ENCODE measurements at places on chromosomes 7 and 10.

DNA sequence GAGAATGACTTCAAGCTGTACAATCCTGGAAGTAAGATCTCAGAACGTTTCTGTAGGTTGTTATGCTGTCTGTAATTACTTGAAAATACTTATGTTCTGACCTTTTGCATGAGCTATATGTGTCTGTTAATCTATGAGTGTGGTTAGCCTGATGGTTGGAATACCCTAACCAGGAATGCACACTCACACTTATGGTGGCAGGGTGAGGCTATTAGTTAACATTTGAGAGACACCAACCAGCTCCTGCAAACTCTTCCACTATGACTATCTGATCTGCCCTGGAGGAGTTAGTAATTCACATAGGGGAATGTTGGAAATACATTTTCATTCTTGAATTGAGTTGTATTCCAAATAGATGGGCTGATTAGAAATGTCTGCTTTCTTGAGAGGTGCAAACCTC is 450.3 kb downstream of the INHBA start:
- no peak for DNase-seq
- peaks cover 22% of the 10 kb centered on the region for H3K4me1 ChIP-seq
- H3K4me3 ChIP-seq: no peak overlapping the region
- no peaks in the 10 kb centered on the region for H3K27me3 ChIP-seq
- H3K27ac ChIP-seq: no peak overlapping the region

DNA sequence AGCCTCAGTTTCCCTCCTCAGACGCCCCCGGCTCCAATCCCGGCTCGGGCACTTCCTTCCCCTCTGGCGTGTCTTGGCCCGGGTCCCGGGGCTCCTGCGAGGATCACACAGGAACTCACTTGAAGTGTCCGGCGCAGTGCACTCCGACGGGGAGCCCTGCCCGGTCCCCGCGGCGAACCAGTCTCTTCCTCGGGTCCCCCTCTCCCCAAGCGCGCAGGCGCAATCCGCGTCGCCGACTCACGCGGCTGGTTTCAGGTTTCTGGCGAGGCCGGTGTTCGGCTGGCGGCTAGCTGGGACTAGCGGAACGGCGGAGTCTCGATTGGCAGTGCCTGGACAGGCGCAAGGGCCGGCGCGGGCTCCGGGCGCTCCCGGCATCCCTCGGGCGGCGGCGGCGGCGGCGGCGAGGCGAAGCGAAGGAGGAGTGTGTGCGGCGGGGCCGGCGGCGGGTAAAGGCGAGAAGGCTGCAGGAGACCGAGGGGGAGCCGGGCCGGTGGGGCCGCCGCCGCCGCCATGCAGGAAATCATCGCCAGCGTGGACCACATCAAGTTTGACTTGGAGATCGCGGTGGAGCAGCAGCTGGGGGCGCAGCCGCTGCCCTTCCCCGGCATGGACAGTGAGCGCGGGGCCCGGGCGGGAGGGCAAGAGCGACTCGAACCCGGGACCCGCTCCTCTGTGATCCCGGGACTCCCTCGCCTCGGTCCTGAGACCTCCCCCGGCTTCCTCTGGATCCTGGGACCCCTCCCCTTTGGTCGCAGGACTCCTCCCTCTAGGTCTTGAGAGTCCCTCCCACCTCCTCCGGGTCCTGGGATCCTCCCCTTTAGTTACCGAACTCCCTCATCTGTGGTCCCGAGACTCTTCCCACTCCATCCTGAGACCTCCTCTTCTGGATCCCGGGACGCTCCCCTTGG is at the start of the genes CPSF4 and PTCD1:
Gene CPSF4, plus strand, starts transcription at position 371 of the 908 bp plus-strand sequence. Its CDS starts 140 bp downstream, at position 511.
Gene PTCD1, minus strand, starts transcription at position 226 of the 908 bp plus-strand sequence. CDS start 3,556 bp downstream, outside the sequence.
- H3K36me3 ChIP-seq: peaks cover 43% of the 10 kb centered on the region
- peak within 1 kb of the TSS; percentile 26 for H3K27ac ChIP-seq
- H3K4me1 ChIP-seq: peaks cover 13% of the 10 kb centered on the region
- peak within 1 kb of the TSS; percentile 77 for H3K4me3 ChIP-seq
- DNase-seq: peak; percentile 86
- no peaks in the 10 kb centered on the region for H3K27me3 ChIP-seq

DNA sequence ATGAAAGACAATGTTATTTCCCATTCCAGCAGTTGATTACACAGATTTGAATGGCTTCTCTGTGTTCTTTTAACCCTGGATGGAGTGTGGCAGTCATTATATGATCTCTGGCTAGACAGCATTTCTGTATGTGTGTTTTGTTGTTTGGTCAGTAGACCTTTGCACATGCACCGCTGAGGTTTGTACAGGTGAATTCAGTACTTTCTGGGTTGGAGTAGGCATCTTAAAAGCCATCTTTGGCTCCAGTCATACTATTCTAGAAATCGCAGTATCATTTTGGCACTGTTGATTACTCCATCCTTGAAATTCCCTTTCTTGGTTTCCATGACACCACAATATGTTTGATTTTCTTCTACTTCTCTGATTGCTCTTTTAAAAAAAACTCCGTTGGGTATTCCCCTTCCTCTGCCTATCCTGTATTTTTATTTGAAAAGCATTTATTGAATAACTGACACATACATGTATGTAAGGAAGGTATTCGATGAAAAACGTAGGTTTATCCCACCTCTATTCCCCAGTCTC is 29.9 kb downstream of the TAS2R41 start:
- H3K36me3 ChIP-seq: no peaks in the 10 kb centered on the region
- H3K4me1 ChIP-seq: peaks cover 1% of the 10 kb centered on the region
- H3K4me3 ChIP-seq: no peak overlapping the region
- no peaks in the 10 kb centered on the region for H3K27me3 ChIP-seq

DNA sequence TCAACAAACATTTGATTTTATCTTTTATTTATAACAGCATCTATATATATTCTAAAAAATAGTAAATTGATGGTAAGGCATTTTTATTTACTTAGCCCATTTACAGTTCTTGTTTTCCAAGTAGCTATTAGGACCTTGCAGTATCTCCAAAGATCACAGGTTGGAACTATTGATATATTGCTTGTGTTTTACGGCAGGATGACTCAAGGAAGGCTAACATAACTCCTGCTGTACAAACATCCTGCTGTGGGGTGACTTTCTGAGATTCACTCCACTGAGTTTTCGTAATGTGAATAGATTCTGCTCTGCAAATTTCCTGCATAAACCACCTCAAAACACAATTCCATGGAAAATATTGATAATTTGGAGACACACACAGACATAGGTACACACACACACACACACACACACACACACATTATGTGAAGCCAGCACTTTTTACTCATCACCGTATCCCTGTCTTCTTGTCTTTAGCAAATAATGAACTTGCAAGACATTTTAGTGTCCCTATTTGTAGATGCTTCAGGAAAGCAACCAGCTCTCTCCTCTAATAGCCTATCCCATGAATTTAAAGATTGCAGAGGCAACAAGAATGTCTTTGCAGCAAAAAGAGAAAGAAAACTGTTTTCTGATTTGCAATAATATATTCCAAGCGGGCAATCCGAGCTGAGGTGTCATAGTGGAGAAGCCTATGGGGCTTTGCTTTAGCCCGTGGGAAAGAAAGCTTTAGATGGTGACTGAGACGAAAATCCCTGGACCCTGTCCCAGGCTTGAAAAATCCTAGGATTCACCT is 722 bp downstream of the AGR2 start:
- no peak for DNase-seq
- no peaks in the 10 kb centered on the region for H3K27me3 ChIP-seq
- H3K4me3 ChIP-seq: no peak overlapping the region
- no peaks in the 10 kb centered on the region for H3K4me1 ChIP-seq

GRCh38 chr7:50368366-50368765 is 63.9 kb downstream of the IKZF1 start:
- H3K4me1 ChIP-seq: no peaks in the 10 kb centered on the region
- no peaks in the 10 kb centered on the region for H3K36me3 ChIP-seq
- no peak overlapping the region for H3K4me3 ChIP-seq

- H3K4me1 ChIP-seq: peaks cover 29% of the 10 kb centered on the region
- DNase-seq: no peak
- no peak overlapping the region for H3K27ac ChIP-seq
- no peaks in the 10 kb centered on the region for H3K27me3 ChIP-seq
These were observed 3.7 kb downstream of the SAMD8 start for GRCh38 chr10:75115137-75115536.

DNA sequence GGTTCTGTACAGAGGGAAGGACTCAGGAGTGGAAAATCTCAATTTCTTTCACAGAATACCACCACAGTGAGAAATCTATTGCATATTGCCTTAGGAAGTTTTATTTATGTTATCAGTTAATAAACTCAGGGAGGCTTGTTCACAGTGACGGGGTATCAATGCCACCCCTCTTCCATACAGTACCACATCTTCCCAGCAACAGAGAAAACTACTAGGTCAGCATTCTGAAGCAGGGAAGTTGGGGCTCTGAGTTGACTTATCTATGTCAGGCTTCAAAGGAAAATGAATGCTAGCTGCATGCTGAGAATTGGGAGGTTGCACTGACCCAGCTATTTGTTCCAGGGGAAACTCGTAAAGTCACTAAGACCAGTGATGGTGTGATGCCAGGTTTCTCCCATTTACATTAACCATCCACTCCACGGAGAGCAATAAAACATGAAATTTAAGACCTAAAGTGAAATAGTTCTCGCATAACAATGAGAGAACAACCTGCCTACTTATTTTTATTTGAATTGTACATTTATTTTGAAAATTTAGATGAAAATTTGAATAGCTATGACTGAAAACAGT is 266.7 kb downstream of the RNLS start:
- no peaks in the 10 kb centered on the region for H3K36me3 ChIP-seq
- no peak overlapping the region for H3K27ac ChIP-seq
- no peak overlapping the region for H3K4me3 ChIP-seq

DNA sequence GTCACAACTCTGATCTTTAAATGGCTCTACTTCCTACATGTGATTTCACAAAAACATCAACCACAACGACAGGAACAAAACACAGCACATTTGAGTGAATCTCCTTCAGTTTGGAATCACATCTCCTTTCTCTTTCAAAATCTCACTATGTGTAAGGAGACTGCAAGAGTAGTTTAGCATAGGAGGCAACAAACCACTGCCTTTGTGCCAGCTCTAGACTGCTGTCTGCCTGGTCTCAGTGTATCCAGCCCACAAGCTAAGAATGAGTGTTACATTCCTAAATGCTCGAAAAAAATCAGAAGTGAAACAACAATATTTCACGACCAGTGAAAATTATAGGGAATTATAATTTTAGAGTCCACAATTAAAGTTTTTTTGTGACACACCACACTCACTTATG is 217.0 kb upstream of the STEAP4 start:
- H3K4me1 ChIP-seq: no peaks in the 10 kb centered on the region
- no peaks in the 10 kb centered on the region for H3K27me3 ChIP-seq
- no peak overlapping the region for H3K27ac ChIP-seq
- no peak overlapping the region for H3K4me3 ChIP-seq
- no peaks in the 10 kb centered on the region for H3K36me3 ChIP-seq

GRCh38 chr10:78811174-78811573 is 257.6 kb upstream of the ZMIZ1 start:
- no peak overlapping the region for H3K27ac ChIP-seq
- H3K27me3 ChIP-seq: no peaks in the 10 kb centered on the region
- no peak for DNase-seq
- H3K4me1 ChIP-seq: peaks cover 24% of the 10 kb centered on the region

- no peak overlapping the region for H3K4me3 ChIP-seq
- H3K27me3 ChIP-seq: peaks cover 17% of the 10 kb centered on the region
- no peaks in the 10 kb centered on the region for H3K36me3 ChIP-seq
- no peaks in the 10 kb centered on the region for H3K4me1 ChIP-seq
- DNase-seq: no peak
- H3K27ac ChIP-seq: no peak overlapping the region
These were observed 9.7 kb downstream of the TDRD1 start for GRCh38 chr10:114188900-114189299.

GRCh38 chr7:90613088-90613498 is 17.0 kb downstream of the CDK14 start:
- no peak overlapping the region for H3K27ac ChIP-seq
- H3K4me3 ChIP-seq: no peak overlapping the region
- DNase-seq: no peak
- no peaks in the 10 kb centered on the region for H3K27me3 ChIP-seq
- H3K4me1 ChIP-seq: no peaks in the 10 kb centered on the region

- no peak overlapping the region for H3K27ac ChIP-seq
These were observed 18.5 kb upstream of the ACBD5 start for GRCh38 chr10:27258838-27259812.

DNA sequence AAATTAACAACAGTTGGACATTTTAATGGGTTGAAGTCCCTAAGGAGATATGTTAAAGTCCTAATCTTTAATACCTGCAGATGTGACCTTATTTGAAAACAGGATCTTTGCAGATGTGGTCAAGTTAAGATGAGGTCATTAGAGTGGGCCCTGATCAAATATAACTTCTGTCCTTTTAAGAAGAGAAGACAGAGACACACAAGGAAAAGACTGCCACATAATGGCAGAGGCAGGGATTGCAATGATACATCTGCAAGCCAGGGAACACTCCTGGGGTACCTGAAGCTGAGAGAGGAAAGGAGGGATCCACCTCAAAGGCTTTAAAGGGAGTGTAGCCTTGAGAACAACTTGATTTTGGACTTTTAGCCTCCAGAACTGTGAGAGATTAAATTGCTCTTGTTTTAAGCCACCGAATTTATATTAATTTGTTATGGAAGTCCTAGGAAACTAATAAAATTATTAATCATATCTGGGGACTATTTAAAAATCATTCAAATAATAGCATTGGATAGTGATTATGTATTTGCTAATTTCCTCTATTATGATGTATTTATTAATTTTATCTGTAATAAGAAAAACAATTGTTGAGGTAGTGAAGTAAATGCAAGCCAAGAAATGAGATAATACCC is 700.0 kb upstream of the PCDH15 start:
- H3K4me3 ChIP-seq: no peak overlapping the region
- no peak for DNase-seq
- no peaks in the 10 kb centered on the region for H3K4me1 ChIP-seq
- no peaks in the 10 kb centered on the region for H3K36me3 ChIP-seq
- H3K27ac ChIP-seq: no peak overlapping the region

DNA sequence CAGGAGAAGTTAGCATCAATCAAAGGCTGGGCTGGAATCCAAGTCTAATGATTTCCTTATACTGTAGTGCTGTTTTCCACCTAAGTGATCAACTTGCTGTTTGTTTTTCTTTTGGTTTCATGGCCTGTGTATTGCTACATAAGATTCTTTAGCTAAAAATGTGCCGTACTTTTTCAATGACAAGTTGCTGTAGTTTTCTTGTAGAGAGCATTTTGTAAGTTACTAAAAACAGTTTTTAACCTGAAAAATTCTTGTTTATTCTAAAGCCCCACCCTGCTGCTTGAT is 1.3 kb downstream of the HELLS start:
- no peak overlapping the region for H3K27ac ChIP-seq
- H3K4me1 ChIP-seq: peaks cover 12% of the 10 kb centered on the region
- DNase-seq: peak; percentile 24
- H3K27me3 ChIP-seq: no peaks in the 10 kb centered on the region
- H3K4me3 ChIP-seq: peak overlapping the region; percentile 91

DNA sequence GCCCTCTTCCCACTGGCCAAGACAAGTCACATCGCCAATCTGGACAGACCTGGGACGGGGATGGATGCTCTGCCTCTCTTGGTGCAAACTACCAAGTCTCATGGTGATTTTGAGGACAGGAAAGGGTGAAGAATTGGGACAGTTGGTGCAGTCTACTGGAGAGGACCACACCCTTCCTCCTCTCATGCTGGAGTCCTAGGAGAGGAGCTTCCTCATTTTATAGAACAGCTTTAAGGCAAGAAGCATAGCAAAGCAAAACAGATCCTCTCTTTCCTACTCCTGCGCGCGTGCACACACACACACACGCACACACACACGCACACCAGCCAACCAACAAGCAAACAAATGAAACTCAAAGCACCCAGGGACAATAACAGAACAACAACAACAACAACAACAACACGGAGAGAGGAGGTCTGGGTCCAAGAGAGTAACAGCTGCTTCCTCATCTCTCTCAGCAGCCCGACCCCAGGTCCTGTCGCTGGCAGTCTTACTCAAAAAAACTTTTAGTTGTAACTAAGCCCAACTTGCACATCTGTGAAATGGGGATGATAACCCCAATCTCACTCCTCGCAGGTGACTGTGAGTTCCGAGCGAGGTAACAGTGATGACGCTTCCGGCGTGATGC is 83.4 kb downstream of the TMEM178B start:
- no peaks in the 10 kb centered on the region for H3K36me3 ChIP-seq
- no peaks in the 10 kb centered on the region for H3K27me3 ChIP-seq
- H3K27ac ChIP-seq: no peak overlapping the region
- H3K4me1 ChIP-seq: peaks cover 6% of the 10 kb centered on the region
- DNase-seq: no peak

Data from SJSA1 (cell line).